CD4-positive, alpha-beta T cell treated with Interferon alpha-2 for 1 hour (primary cell): ENCODE measurements at places on chromosomes 3 and 15.

GRCh38 chr3:152893647-152894046 is 58.7 kb downstream of the P2RY1 start:
- no peak for DNase-seq

DNA sequence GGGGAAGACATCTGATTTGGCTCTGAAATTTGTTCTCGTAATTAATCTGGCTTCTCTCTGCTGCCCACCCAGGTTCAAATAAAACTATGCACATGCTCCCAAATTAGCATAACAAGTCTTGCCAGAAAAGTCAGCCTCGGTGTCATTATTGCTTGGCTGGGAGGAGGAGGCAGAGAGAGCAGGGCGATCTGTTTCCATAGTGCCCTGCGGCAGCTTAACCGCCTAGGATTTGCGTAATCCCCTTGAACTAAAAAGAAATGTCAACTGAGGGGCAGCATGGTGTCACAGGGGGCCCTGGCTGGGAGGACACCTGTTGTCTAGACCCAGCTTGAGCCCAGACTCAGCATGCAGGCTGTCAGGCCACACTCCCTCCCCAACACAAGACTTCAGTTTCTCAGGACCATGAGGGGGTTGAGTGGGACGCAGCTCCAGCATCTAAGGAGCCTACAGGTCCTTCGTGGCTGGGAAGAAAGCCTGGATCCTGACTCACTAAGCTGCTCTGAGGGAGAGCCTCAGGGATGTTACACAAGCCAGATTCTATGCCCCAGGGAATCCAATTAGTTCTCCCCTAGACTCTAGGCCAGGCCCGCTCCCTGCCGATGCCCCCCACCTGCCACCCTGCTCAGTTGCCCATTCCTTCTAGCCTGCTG is 17.3 kb downstream of the MRPS11 start:
- DNase-seq = no peak

- no peak for DNase-seq
Measured at GRCh38 chr3:24167429-24167828, 222.3 kb downstream of the NR1D2 start.

GRCh38 chr15:32959077-32959476 is 235.4 kb downstream of the FMN1 start:
- no peak for DNase-seq
